ENCODE measurements at places on chromosomes 7 and 10.

DNA sequence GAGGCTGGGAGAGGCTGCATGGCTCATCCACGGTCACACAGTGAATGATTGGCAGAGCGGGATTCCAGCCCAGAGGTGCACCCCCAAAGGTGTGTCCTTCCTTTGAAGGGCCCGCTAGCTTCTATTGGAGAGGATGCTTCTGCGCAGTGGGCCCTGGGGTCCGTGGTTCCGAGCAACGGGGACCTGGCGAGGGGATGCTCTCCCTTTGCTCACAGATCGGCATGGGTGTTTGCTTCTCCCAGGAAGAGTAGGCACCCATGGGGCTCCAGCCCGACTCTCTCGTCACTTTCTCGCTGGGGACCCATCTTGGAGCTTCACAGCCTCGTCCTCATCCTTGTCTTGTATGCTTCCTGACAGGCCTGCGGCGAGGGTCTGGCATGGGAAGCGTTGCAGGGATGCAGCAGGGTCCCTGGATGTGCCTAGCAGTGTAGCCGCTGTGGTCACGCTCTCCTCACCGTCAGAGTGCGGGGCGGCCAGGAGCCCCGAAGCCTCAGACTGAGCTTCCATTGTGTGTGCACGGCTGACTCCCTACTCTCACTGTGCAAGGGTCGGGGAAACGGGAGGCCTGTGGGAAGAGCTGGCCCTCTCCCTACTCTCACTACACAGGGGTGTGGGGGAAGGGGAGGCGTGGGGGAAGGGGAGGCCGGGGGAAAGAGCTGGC lies 538.5 kb upstream of the FOXK1 start:
- H3K27ac ChIP-seq = no peak overlapping the region
- no peak overlapping the region for H3K4me3 ChIP-seq
- no peaks in the 10 kb centered on the region for H3K36me3 ChIP-seq

- no peaks in the 10 kb centered on the region for H3K27me3 ChIP-seq
- H3K4me1 ChIP-seq = no peaks in the 10 kb centered on the region
- no peak for DNase-seq
- H3K36me3 ChIP-seq = no peaks in the 10 kb centered on the region
- H3K27ac ChIP-seq = no peak overlapping the region
- H3K4me3 ChIP-seq = no peak overlapping the region
Observed at GRCh38 chr7:8084836-8085235, 116.2 kb downstream of the GLCCI1 start.

GRCh38 chr10:22086730-22087401 lies 83.3 kb upstream of the DNAJC1 start:
- H3K27ac ChIP-seq = no peak overlapping the region
- no peaks in the 10 kb centered on the region for H3K36me3 ChIP-seq
- DNase-seq = peak; percentile 13
- no peak overlapping the region for H3K4me3 ChIP-seq
- H3K4me1 ChIP-seq = peaks cover 5% of the 10 kb centered on the region
- H3K27me3 ChIP-seq = no peaks in the 10 kb centered on the region

GRCh38 chr10:1571587-1572237 lies 165.6 kb downstream of the ADARB2 start:
- H3K36me3 ChIP-seq = no peaks in the 10 kb centered on the region
- no peak for DNase-seq
- no peaks in the 10 kb centered on the region for H3K4me1 ChIP-seq
- H3K4me3 ChIP-seq = no peak overlapping the region

GRCh38 chr7:120862987-120863590 lies 5.1 kb upstream of the TSPAN12 start:
- H3K36me3 ChIP-seq = no peaks in the 10 kb centered on the region
- peaks cover 20% of the 10 kb centered on the region for H3K27me3 ChIP-seq
- no peak overlapping the region for H3K27ac ChIP-seq
- no peak overlapping the region for H3K4me3 ChIP-seq

DNA sequence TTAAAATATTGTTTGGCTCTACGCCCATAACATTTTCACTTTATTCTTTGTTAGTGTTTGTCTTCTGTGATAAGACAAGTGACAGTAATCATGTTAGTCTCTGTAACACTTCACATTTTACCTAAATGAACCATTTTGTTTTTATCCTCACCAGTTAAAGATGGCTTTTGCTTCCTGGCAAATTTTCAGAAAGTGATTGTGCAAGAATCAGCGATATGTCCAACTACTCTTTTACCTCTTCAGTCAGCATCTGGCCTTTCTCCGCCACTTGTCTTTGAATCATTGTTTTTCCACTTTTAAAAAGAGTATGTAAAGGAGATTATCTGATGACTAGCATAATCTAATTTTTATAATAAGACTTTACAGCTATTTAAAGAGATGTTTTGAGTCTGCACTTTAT lies 3.5 kb downstream of the DGKB start:
- no peak overlapping the region for H3K4me3 ChIP-seq
- no peaks in the 10 kb centered on the region for H3K4me1 ChIP-seq
- no peaks in the 10 kb centered on the region for H3K36me3 ChIP-seq

GRCh38 chr10:66223656-66224055 lies 702.2 kb upstream of the LRRTM3 start:
- H3K27me3 ChIP-seq = no peaks in the 10 kb centered on the region
- no peaks in the 10 kb centered on the region for H3K36me3 ChIP-seq
- no peak overlapping the region for H3K27ac ChIP-seq
- no peak overlapping the region for H3K4me3 ChIP-seq
- no peak for DNase-seq

DNA sequence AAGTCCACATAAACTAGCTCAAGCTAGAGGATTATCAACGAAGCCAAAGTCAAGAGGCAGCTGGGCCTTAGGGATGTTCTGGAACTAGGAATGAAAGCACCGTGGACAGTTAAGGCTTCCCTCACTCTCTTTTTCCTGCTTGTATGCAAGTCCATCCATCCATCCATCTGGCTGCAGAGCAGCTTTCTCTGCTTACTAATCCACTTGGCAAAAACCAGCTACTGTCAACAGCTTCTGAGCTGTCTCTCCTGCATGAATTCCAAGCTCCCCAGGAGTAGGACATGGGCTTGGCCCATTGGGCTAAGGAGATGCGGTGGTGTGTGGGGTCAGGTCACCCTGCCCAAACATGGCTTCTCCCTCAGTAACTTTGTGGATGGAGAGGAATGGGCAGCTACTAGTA lies 66.2 kb downstream of the NAMPT start:
- H3K36me3 ChIP-seq = no peaks in the 10 kb centered on the region
- H3K27ac ChIP-seq = peak overlapping the region; percentile 79
- DNase-seq = no peak
- H3K4me3 ChIP-seq = no peak overlapping the region
- peaks cover 16% of the 10 kb centered on the region for H3K4me1 ChIP-seq
- no peaks in the 10 kb centered on the region for H3K27me3 ChIP-seq

GRCh38 chr7:137980308-137980707 lies 21.6 kb downstream of the CREB3L2 start:
- H3K27ac ChIP-seq = no peak overlapping the region
- no peak overlapping the region for H3K4me3 ChIP-seq
- H3K4me1 ChIP-seq = peaks cover 7% of the 10 kb centered on the region
- H3K36me3 ChIP-seq = no peaks in the 10 kb centered on the region
- H3K27me3 ChIP-seq = no peaks in the 10 kb centered on the region
- DNase-seq = no peak

- H3K4me3 ChIP-seq = no peak overlapping the region
- no peaks in the 10 kb centered on the region for H3K4me1 ChIP-seq
- no peaks in the 10 kb centered on the region for H3K36me3 ChIP-seq
- H3K27ac ChIP-seq = no peak overlapping the region
- no peaks in the 10 kb centered on the region for H3K27me3 ChIP-seq
Observed at GRCh38 chr10:110817614-110818013, 54.1 kb upstream of the PDCD4 start.

- no peak for DNase-seq
- H3K27ac ChIP-seq = peak overlapping the region; percentile 89
- H3K27me3 ChIP-seq = no peaks in the 10 kb centered on the region
Observed at GRCh38 chr10:3765146-3765545, 19.9 kb downstream of the KLF6 start.

GRCh38 chr10:67934336-67934735 lies 49.9 kb downstream of the SIRT1 start:
- H3K4me3 ChIP-seq = no peak overlapping the region
- no peaks in the 10 kb centered on the region for H3K4me1 ChIP-seq
- no peaks in the 10 kb centered on the region for H3K27me3 ChIP-seq

GRCh38 chr10:79372871-79373270 lies 25.6 kb downstream of the PPIF start:
- no peaks in the 10 kb centered on the region for H3K4me1 ChIP-seq
- no peaks in the 10 kb centered on the region for H3K36me3 ChIP-seq
- DNase-seq = no peak
- H3K27ac ChIP-seq = no peak overlapping the region

GRCh38 chr10:56091872-56092271 lies 269.2 kb downstream of the ZWINT start:
- DNase-seq = no peak
- H3K36me3 ChIP-seq = no peaks in the 10 kb centered on the region
- no peaks in the 10 kb centered on the region for H3K27me3 ChIP-seq
- H3K27ac ChIP-seq = no peak overlapping the region

GRCh38 chr7:21364801-21365271 lies 63.0 kb upstream of the SP4 start:
- H3K27ac ChIP-seq = no peak overlapping the region
- no peak for DNase-seq
- no peak overlapping the region for H3K4me3 ChIP-seq
- H3K4me1 ChIP-seq = no peaks in the 10 kb centered on the region
- H3K27me3 ChIP-seq = no peaks in the 10 kb centered on the region

DNA sequence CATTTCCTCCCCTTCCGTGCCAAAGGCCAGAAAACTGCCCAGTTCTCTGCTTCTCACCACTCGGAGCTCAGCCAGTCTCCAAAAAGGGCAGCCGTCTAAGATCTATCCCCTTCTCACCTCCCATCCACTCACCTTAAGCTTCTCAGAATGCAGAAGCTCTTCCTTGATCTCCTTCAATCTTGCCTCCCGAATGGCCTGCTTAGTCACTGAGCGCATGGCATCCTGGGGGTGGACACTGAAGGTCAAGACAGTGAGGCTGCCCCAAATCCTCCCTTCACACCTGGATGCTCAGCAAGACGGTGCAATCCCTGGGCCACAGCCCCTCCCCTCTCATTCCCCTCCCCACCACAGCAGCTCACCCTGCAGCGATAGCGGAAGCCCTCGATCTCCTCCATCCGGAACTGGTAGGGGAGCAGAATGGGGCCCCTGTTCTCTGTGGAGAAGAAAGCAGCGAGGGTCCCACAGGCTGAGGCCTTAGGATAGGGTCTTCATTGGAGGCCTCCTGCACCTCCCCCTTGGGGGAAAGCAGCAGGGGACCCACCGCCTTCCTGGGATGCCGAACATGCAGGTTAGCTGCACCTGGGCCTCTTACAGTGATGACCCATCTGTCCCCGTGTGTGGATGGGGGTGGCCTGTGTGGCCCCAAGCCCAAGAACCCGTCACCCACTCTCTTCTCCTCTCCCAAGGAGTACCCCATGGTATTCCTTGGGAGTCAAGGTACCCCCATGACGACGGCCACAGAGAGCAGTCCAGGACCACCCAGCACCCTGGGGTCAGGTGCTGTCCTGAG lies 4.7 kb downstream of the DDX56 start:
- no peak overlapping the region for H3K27ac ChIP-seq
- peaks cover 32% of the 10 kb centered on the region for H3K36me3 ChIP-seq
- H3K4me1 ChIP-seq = peaks cover 9% of the 10 kb centered on the region
- H3K4me3 ChIP-seq = no peak overlapping the region
- no peak for DNase-seq
- H3K27me3 ChIP-seq = no peaks in the 10 kb centered on the region

DNA sequence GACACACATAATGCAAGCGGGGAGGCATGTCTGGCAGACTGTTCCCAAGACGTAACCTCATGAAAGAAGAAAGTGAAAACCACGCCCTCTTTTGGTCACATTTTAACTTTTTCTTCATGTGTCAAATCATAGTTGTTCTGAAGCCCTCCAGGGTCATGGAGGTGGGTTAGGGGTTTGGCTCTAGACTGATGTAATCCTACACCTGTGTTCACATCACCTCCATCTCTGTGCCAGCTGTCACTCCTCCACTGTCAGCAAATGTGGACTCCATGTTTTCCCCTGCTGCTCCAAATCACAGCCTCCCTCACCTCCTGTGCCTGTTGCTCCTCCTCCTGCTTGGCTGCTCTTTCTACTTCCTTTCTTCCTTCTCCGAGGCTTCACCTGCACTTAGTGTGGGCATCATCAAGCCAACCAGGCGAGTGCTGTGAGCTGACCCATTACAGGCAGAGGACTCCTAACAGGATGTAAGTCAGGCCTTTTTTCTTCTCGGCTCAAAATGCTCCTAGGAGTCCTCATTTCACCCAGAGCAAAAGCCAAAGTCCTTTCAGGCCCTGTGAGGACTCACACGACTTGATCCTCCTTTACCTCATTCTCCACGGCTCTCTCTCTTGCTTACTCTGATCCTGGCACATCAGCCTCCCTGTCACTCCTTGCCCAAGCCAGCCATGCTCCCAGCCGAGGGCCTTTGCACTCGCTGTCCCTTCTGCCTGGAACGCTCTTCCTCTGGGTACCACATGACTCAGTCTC lies 66.4 kb upstream of the IFRD1 start:
- H3K4me3 ChIP-seq = no peak overlapping the region
- no peaks in the 10 kb centered on the region for H3K36me3 ChIP-seq

- H3K4me3 ChIP-seq = no peak overlapping the region
- H3K36me3 ChIP-seq = no peaks in the 10 kb centered on the region
- no peak for DNase-seq
- no peaks in the 10 kb centered on the region for H3K4me1 ChIP-seq
- no peak overlapping the region for H3K27ac ChIP-seq
Observed at GRCh38 chr10:120735773-120736371, 115.3 kb upstream of the WDR11 start.

DNA sequence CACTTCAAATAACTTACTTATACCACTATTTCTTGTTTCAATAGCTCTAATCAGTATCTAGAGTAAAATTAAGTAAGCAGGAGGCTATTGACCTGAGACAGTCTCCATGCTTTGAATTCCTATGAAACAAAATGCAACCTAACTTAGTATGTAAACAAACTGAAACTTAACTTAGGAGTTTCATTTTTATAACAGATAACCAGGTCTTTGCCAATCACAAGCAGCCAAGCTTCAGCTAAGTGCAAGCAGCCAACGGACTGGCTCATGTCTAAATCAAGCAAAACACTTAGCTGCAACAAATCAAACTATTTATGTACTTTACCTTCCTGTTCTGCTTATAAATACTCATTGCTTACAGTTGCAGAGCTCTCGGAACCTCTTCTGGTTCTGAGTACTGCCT lies 4.4 kb upstream of the GSTK1 start:
- no peak overlapping the region for H3K27ac ChIP-seq
- no peaks in the 10 kb centered on the region for H3K36me3 ChIP-seq
- no peak for DNase-seq
- no peaks in the 10 kb centered on the region for H3K27me3 ChIP-seq

- H3K36me3 ChIP-seq = peaks cover 4% of the 10 kb centered on the region
- no peak for DNase-seq
- H3K4me3 ChIP-seq = no peak overlapping the region
- H3K27ac ChIP-seq = no peak overlapping the region
Observed at GRCh38 chr10:113895018-113895417, 40.6 kb downstream of the NHLRC2 start.
